NCI-H1436 treated with DMSO at 0.1 percent for 48 hours (cell line): ENCODE measurements at places on chromosomes 3 and 15.

GRCh38 chr15:56341201-56341600 is 24.0 kb upstream of the TEX9 start:
- no peak for DNase-seq

- no peak for DNase-seq
Observed at GRCh38 chr15:39270221-39270855, 310.5 kb upstream of the THBS1 start.

DNA sequence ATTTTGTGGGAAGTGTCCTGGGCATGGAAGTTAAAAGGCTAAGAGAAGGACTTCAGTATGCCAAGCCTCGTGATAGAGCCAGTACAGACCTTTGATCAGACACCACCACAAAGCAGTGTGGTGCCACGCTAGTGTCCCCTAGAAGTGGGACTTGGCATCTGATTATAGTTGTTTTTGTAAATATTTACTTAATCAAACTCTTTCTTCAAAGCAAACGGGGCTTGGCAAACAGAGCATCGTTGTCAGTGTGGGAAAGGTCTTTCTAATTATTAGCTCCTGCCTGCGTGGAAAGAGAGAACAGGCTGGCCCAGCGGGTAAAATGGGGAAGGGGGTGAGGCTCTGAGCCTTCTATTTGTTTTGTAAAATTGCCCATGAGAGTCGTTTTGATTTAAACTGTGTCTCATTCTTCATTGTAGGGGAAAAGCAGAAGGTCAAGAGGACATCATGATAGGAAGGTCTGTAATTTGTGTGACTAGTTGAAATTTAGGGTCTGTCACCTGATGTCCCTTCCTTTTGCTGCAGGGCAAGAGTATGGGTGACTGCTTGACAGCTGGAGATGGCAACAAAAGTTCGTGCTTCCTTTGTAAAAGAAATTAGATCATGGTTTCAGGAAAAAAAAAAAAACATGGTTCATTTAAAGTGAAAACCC is 105.0 kb downstream of the IQCH start:
- DNase-seq, result no peak

DNA sequence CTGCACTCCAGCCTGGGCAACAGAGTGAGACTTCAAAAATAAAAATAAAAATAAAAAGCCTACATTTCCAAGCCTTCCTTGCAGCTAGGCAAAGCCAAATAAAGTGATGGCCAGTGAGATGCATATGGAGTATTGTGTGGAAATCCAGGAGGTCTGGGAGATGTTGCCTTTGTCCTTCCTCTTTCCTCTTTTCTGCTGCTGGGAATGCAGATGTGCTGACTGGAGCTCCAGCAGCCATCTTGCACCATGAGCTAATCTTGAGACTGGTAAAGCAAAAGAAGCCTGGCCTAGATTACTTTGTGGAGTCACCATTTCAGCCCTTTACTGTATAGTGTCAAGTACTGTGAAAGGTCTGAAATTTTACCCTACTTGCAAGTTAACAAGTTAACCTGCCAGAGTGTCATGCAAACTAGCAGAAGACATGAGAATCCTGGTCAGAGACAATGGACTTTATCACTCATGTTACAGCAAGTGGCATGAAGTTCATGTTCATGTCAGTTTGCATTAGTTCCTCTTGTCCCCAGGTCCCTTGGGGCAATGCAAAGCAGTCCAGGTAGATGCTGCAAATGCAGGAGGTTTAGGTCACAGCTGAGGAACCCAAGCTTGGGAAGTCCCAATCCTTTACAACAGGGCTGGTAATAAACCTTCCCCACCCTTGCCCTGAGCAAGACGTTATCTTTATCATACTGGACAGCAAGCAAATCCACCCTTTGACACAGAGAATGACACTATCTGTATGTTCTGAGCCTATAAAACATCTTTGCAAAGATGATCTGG is 103.1 kb downstream of the TLE3 start:
- no peak for DNase-seq

DNA sequence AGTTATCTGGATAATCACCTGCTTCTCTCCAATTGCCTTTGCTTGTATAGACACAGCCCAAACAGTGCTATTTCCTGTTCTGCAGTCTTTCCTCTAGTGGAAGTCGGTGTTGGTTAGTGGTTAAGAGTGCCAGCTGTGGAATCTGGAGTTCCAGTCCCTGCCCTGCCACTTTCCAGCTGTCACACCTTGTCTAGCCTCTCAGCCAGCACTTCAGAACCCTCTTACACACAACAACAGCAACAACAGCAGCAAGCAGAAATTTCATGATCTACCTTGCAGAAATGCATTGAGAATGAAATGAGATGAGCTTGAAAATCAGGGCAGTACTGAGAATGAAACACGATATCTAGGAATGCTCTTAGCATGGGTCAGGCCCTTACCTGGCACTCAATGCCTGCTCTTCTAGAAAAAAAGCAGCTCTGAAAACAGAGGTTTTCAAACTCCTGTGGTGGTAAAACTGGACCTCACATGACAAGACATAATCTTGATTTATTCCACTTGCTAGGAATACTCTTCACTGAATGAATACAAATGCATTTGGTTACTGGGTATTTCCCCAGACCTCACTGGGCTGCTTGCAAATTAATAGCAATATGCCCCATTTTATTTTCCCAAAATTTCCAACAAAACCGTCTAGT is 3.3 kb upstream of the WNT5A start:
- DNase-seq, result no peak

GRCh38 chr3:29385046-29385830 is 104.4 kb downstream of the RBMS3 start:
- DNase-seq, result no peak
